Thymus (tissue), 14 donors: ENCODE measurements at places on chromosomes 2 and 18.
A peak's percentile ranks its signal among the peaks of the same experiment; 100 is the strongest.

GRCh38 chr2:62464221-62465007 lies 41.6 kb downstream of the TMEM17 start:
- DNase-seq = no peak

GRCh38 chr2:37231241-37232130 lies at the start of the genes CEBPZ and NDUFAF7:
Gene CEBPZ (minus strand): TSS chr2:37231596. CDS start chr2:37231567, 29 bp downstream.
Gene NDUFAF7 (plus strand): TSS chr2:37231658. CDS start chr2:37231706, 48 bp downstream.
- peak; percentile 78 for DNase-seq

DNA sequence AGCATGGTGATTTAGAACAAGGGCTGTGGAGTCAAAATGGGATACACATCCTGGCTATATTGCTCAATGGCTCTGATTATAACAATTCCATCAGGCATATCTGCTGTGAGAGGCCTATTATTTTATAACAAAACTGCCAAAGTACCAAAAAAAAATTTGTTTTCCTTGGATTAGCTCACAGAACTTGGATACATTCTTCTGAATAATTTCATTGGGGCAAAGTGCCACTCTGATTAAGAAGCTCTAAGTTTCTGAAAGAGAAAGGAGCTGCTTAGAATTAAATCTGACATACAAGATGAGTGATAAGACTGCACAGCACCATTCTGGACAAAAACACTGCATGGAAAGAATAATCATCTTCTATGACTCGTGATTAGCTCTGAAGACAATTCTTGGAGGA lies 85.7 kb downstream of the SMC6 start:
- DNase-seq = no peak

DNA sequence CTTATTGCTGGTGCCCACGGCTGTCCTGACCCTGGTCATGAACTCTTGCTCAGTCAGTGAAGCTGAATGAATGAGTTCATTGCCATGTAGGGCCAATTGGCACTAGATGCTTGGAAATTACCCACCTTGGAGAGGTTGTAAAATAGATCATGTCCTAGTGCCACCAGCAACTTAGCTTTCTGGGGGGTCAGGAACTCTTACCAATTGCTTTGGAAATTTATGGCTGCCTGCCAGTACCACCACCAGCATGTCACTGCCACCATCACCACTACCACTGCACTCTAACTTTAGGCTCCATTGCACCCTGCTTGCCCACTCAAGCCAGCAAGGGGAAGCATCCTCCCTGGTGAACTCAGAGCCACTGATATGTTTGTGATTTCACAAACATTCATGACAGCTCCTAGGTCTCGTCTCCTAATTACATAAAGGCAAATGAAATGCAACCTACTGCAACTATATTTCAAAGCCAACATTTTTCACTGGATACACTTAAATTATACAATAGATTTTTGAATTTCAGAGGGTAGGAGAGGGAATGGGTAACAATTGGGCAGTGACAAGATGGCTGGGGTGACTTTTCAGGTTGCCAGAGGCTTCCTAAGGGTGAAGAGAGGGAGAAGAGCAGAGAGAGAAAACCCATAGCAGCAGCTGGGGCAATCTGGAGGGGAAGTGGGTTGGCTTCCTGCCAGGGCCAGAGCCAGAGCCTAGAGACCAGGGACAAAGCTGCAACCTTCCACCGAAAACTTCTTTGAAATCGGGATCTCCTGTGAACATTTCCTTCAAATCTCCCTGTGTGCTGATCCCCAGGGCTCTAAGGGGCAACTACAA lies 3.5 kb upstream of the EMILIN1 start:
- DNase-seq = no peak

- no peak for DNase-seq
Observed at GRCh38 chr18:24402209-24402785, 4.7 kb upstream of the OSBPL1A start.

DNA sequence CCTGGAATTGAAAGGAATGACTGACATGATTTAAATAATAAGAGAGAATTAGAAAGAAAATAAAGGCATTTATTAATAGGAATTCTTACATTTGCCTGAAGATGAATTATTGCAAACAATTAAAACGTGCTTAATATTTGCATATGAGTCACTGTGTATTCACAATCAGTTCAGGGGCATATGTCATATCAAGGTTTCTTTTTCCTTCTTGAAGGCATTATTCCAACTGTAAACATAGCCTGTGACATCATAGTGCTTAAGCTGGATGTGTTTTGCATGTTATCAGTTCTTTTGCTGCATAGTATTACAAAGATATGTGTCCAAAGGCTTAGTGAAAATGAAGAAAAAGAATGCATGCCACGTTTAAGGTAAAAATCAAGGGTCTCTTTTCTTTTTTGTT lies 80.8 kb downstream of the MEIS1 start:
- no peak for DNase-seq

GRCh38 chr2:101037161-101037755 lies 35.2 kb downstream of the RPL31 start:
- DNase-seq = no peak

DNA sequence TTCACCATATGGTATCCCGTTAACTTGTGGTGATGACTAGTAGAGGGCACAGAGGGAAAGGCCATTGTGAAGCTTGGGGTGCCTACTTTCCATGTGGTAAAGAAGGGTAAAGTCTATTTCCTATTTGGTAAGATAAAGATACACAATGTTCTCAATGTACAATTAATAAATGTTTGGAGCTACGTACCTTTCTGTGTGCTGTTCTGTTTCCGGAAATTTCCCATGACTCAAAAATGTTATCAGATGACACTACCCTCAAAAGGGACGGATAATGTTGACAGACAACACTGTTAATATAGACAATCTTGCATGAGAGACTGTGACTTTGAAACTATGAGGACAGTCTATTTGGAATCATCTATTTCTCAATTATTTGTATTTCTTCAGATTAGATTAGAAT lies 4.2 kb upstream of the SULT1C3 start:
- DNase-seq = no peak

GRCh38 chr2:173854840-173855239 lies 110.3 kb downstream of the SP3 start:
- DNase-seq = no peak

- no peak for DNase-seq
Observed at GRCh38 chr2:160325418-160325817, 125.3 kb upstream of the ITGB6 start.

- DNase-seq = no peak
Observed at GRCh38 chr2:105078906-105079495, 41.1 kb downstream of the MRPS9 start.

GRCh38 chr18:42095732-42096377 lies 140.8 kb downstream of the PIK3C3 start:
- no peak for DNase-seq

GRCh38 chr2:195871326-195871725 lies 197.3 kb downstream of the DNAH7 start:
- DNase-seq = no peak

DNA sequence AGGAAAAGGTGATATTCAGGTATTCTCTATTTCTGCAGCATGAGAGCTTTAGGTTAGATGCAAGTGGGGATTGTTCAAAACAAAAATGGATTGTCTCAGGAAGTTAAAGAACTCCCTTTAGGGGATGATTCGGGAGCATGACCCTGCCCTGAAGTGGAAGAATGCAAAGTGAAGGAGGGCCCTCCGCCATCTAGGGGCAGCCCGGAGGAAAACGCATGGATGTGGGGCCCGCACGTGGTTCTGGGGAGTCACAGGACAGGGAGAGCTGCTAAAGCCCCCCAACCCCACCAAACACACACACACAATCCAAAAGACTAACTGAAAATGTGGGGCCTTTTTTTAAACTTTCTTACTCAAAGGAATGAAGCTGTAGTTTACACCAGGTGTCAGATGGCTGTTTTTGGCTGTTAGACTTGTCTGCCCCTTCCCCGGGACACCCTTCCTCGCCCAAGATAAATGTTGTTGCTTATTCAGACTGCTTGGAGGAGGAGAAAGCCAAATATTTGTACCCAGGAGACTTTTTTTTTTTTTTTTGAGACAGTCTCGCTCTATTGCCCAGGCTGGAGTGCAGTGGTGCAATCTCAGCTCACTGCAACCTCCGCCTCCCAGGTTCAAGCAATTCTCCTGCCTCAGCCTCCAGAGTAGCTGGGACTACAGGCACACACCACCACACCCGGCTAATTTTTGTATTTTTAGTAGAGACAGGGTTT lies 78.8 kb downstream of the HNRNPLL start:
- no peak for DNase-seq

DNA sequence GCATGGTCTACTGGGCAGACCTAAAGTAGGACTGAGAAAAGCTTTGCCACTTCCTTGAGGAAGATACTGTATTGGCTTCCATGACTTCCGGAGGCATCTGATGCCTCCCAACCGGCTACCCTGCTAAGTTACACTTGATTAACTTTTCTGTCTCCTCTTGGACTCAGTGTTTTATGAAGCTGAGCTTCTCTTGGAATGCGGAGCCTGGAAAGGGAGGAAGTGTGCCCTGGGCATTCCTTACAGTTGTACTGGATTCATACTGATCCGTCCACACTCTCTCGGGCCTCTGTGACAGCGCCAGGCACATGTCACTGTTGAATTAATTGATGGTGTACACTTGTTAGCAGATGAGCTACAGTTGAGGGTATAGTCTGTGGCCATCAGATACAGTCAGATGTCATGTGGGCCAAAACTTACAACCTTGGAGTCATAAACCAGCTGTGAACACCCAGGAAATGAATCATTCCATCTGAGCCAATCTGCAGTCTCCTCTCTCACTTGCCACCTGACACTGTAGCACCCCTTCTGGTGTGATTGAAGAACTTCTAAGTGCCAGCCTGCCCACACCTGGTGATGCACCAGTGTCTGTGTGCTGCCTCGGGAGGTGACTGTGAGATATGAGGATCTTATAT lies 122.5 kb downstream of the FHOD3 start:
- DNase-seq = no peak

GRCh38 chr2:2901384-2902345 lies 476.0 kb downstream of the EIPR1 start:
- DNase-seq = no peak

- DNase-seq = no peak
Observed at GRCh38 chr2:227383686-227384085, 4.1 kb downstream of the SCYGR1 start.

DNA sequence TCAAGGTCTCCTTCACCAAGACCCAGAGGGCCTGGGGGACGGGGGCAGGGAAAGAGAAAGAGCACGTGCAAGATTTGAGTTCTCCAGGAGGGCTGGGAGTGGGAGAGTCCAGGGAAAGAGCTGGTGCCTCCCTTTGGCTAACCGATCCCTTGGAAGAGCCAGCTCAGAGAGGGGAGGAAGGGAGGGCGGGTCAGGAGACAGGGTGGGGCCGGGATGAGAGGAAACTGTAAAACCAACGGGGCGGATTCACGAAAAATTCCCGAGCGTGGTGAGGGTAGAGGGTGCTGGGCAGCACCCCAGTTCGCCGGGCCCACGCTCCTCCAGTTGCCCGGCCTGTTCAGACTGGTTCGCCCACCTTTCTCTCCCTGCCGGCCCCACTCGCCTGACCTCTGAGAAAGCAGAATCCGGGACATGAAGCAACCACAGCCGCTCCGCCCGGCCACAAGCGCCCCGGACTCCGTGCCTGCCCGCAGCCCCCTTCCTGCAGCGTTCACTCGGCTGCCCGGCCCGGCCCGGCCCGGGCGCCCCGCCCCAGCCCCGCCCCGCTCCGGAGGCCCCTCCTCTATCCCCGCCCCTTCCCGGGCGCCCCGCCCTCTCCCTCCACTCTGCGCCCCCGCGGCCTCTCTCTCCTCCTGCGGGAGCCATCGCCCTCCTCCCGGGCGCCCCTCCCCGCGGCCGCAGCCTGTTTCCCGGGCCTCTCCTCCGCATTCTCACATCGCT lies 230.9 kb upstream of the SMAD2 start:
- DNase-seq = peak; percentile 33

- peak; percentile 28 for DNase-seq
Observed at GRCh38 chr2:186460465-186460864, 25.6 kb upstream of the ZC3H15 start.

- no peak for DNase-seq
Observed at GRCh38 chr18:13287372-13287771, 68.8 kb downstream of the LDLRAD4 start.

DNA sequence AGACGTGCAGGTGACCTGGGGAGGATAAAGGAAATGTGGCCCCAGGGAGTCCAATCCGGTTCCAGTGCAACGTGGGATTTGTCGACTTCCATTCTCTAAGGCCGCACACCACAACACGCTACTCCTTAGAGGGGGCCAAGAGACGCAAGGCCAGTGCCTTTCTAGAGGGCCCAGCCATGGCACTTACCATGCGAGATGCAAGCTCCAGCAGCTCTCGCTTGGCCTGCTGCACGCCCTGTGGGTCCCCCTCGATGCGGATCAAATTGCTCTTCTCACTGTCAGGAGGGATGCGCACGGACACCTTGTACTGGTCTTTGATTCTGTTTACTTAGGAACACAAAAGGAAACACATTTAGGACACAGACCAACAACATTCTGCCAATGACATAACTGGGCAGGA lies 61.2 kb downstream of the ANO7 start:
- DNase-seq = no peak

DNA sequence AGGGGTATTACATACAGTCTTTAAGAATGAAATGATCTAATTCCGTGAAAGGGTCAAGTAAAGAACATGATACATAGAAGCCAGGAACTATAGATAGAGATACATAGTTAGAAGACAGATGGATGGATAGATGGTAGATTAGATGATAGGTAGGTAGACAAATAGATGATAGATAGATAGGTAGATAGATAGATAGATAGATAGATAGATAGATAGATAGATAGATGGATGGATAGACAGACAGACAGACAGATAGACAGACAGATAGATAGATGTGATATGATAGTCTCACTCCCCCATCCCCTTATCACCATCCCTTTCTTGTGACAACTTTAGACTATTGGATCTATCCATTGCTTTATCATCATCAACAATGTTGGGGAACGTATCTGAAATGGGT lies 448.2 kb downstream of the METTL4 start:
- DNase-seq = no peak

GRCh38 chr18:1383465-1383864 lies 478.8 kb downstream of the ADCYAP1 start:
- no peak for DNase-seq

DNA sequence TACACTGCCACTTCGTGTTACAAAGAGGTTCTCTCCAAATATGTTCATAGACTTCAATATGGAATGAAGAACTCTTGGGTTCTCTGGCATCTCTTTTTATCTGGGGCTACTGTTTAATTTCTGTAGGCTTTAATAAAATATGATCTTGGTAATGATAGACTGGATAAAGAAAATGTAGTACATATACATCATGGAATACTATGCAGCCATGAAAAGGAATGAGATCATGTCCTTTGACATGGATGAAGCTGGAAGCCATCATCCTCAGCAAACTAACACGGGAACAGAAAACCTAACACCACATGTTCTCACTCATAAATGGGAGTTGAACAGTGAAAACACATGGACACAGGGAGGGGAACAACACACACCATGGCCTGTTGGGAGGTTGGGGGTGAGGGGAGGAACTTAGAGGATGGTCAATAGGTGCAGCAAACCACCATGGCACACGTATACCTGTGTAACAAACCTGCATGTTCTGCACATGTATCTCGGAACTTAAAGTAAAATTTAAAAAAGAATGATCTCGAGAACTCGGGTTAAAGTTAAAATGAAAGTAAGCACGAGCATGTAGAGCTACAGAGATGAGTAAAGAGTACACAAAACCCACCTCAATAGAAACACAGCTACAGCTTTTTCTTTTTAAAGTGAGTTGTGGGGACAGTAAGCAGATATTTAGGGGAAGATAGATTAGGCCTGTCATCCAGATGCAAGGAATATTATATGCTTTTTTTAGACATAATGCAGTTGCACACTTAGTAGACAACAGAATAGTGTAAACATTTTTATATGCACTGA lies 102.3 kb downstream of the SGPP2 start:
- no peak for DNase-seq

- DNase-seq = no peak
Observed at GRCh38 chr2:154507186-154507585, 191.3 kb upstream of the KCNJ3 start.

- DNase-seq = no peak
Observed at GRCh38 chr2:143160732-143161707, 31.8 kb downstream of the ARHGAP15 start.

- DNase-seq = peak; percentile 35
Observed at GRCh38 chr2:36770542-36771287, 74.2 kb downstream of the VIT start.
